ENCODE measurements at places on chromosomes 3 and 15. TPM values are rescaled to one million over a fixed set of nuclear protein-coding genes. Genes with fewer than 3 reads are reported as not detected.

- no peak for DNase-seq
Observed at GRCh38 chr3:80733522-80734176, 965.9 kb upstream of the ROBO1 start.

DNA sequence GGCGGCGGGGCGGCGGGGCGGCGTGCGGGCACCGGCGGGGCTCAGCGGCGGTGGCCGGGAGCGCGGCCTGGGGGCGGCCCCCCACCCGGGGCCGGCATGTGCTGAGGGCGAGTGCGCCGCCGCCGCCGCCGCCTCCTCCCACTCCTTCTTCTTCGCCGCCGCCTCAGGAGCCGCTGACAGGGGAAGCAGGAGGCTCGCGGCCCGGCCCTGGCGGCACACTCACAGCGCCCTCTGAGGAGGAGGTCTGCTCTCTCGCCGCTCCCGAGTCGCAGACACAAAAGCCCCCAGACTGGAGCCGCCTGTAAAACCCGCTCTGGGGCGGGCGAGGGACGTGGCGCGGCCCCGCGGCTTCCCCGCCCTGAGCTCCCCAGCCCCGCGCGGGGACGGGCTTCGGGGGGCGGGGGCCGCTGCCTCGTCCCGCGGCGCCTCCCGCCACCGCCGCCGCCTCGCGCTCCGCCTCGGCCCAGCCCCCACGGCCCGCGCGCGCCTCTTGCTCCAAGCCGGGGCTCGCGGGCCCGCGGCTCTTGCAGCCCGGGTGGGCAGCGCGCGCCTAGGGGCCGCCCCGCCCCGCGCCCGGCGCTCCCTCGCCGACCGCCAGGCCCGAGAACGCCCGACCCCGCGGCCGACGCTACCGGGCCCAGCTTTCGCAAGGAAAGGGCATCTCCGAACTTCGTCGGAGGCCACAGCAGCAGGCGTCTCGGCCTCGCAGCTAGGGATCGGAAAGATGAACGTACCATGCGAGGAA, at the start of gene PYGO1:
Gene PYGO1 (minus strand): TSS at position 276 of the 745 bp plus-strand sequence. CDS start 462 bp downstream, outside the sequence.
- DNase-seq: peak; percentile 51

- DNase-seq: no peak
Observed at GRCh38 chr3:183827809-183828537, 2.6 kb upstream of the MAP6D1 start.

GRCh38 chr3:179464323-179465092, 13.2 kb upstream of the GNB4 start:
- DNase-seq: no peak

DNA sequence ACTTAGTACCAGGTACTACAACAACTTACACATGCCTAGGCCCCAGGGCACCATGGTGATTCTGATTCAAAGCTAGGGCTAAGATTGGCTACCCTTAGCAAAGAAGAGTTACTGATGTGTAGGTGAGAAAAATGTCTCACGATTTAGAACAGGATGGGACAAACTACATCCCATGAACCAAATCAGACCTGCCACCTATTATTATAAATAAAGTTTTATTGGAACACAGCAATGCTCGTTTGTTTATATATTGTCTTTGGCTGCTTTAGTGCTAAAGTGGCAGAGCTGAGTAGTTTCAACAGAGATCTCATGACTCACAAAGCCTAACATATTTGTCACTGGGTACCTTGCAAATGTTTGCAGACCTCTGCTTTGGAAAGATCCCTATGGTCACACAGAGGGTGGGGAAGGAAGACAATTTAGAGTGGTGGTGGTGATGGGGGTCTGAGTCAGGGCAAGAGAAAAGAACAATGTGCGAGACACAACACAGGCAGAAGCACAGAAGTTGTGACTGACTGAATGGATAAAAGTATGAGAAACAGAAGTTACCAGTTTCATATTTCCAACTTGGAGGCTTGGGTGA, 770.6 kb upstream of the CFAP20DC start:
- DNase-seq: no peak

GRCh38 chr3:197487911-197488391, 67.8 kb downstream of the BDH1 start:
- DNase-seq: no peak

DNA sequence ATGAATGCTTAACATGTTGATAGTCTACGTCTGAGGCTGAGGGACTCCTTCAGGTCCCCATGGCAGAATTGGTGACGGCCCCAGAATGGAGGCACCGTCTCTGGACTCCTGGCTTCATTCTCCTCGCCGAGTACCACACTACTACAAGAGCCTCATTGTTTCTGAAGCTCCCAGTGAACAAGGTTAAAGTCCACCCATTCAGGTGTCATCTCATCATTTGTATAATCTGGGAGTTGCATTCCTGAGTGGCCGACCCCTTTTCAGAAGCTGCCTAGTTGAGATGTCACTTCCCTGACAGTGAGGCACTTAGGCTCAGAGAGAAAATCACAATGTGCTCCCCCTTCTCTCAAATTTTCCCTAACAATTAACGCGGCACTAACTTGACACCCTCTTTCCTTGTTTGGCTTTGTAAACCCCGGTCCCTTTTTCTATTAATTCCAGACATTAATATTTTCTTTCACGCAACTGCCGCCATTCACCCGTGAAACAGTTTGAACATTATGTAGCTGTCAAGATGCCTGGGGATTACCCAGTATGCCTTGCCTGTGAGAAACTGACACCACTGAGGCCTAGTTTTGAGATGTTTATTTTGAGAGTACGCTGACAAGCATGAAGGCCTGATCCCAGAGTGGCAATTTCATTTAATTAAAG, 105.6 kb downstream of the MCTP2 start:
- DNase-seq: no peak

- no peak for DNase-seq
Observed at GRCh38 chr3:179580992-179581391, 18.3 kb downstream of the ACTL6A start.

DNA sequence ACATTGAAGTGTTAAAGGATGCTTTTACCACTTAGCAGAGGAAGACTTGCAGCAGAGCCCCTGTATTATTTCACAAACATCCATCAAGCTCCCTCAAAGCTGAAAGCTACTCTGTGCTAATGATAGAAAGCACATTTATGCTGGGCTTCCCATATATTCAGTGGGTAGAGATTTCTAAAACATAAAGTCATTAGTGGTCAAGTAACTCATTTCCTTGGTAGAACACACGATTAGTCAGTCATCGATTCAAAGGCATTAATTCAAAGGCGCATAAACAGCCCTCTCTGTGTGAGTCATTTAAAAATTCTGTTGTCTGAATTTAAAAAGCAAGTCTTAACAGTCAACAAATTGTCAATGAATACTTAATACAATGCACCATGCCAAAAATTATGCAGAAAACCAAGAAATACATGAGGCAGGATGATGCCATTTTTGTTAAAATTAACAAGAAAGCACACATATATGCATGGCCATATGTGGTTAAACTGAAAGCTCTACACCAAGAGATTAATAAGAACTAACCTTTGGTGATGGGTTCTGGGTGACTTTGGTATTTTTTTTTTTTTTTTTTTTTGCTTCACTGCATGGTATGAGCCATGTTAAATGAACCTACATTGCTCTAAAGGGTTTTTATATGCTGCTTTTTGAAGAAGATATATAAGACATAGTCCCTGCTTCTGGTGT, 61.7 kb downstream of the LDHAL6B start:
- DNase-seq: no peak

DNA sequence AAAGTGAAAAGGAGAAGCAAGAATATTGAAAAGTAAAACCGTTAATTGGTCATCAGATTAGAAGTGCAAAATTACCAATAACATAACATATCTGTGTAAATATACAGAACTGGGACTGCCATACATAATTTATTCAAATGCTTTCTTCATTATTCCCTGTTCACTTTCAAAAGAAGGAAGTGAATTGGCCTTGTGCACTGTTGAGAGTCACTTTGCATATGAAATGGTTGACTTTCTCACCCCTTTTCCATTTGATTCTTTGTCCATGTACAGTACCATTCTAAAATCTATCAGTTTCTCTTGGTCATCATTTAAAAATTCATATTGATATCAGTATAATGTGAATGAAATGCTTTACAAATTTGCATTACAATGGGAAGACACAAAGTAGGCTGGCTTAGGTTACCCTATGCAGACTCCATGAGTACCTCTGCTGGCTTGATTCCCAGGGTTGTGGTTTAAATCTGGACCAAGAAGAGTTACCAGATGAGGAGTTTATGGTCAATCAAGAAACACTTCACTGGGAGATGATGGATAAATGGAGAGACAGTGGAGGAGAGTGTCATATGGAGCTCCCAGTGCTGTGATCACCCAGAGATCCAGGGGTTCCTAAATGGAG, 210.9 kb upstream of the TOPAZ1 start:
- DNase-seq: no peak

GRCh38 chr3:183411216-183411922, 17.1 kb downstream of the MCF2L2 start:
- no peak for DNase-seq

DNA sequence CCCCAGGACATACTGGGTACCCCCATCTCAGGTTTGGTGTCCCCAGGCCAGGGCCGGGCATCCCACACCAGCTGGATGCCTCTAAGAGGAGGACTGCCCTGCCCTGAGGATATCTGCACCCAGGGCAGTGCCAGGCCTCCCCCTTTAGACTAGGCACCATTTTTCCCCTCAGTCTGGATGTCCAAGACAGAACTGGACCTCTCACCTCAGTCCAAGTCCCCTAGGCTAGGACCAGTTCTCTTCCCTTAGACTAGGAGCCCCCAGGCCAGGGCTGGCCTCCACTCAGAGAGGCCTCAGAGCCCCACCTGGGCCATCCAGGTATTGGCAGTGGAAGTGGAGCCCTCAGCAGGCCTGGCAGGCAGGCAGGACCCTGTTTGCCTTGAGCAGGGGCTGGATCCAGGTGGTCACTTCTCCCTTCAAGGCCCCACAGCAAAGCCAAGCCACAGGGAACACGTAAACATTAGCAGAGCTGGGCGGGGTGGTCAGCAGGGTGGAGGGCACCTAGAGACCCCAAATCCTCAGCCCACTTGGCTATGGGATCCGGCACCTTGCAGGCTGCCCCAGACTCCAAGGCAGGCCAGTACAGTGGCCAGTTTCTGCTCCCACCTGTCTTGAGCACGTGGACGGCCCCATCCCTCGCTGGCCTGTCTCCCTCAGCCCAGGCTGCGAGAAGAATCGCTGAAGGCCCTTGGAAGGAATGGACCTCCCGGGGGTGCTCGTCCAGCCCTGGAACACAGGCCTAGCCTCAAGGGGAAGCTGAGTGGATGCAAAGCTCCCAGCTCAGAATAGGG, 28.3 kb downstream of the PTH1R start:
- no peak for DNase-seq

DNA sequence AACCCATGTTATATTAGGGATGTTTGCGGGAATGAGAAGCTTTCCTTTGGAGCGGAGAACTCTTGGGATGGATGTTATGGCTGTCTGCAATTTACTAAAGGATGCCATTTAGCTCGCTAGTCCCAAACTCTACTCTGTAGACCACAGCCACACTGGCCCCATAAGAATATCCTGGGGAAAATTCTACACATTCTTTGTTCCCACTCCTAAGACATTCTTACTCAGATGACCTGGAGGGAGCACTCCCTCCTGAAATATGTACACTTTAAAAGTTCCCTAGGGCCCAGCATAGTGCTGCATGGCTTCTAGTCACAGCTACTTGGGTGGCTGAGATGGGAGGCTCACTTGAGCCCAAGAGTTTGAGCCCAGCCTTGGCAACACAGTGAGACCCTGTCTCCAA, 288.7 kb upstream of the RORA start:
- DNase-seq: no peak

DNA sequence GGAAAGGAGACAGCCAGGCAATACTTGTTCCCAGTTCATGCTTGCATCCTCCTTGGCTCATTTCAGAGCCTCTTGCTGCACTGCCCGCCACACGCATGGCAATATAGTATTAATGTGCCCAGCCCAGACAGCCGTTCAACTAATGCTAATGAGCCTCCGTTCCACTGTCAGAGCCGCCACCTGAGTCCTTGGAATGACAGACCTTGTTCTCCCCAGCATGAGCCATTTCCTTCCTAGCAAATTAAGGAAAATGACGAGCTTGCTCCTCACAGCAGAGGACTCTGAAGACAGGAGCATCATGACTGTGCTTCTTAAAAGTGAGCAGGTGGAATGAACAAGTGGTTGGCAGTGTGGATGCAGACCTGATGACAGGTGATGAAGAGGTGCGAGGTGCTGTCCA, 10.8 kb upstream of the LRRC15 start:
- DNase-seq: no peak

- no peak for DNase-seq
Observed at GRCh38 chr3:7607676-7608075, 746.8 kb downstream of the GRM7 start.

DNA sequence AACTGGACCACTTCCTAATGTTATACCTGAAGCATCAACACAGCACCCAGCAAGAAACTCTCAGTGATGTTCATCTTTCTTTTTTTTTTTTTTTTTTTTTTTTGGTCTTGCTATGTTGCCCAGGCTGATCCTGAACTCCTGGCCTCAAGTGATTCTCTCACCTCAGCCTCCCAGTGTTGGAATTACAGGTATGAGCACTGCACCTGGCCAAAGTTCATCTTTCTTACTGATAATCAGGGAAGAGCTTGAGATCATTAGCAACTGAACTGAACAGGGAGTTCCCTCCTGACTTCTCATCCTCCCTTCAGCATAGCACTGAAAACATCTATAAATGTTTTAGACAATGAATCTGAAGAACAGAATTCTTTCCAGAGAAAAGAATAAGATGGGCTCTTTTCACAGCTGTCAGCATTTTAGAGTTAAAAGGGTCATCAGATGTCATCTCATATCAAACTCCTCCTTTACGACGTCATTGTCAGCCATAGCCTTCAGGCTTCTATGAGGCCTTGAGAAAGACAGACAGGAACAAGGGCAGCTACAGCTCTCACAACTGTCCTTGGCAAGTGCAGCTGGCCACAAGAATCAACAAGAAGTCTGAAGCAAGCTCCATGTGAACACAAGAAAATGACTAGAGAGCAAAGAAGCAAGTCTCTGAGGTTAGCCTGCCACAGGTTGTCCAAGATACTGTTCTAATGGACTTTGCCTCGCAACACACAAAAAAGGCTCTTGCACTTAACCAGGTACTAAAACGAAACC, 33.8 kb downstream of the SCAP start:
- no peak for DNase-seq

DNA sequence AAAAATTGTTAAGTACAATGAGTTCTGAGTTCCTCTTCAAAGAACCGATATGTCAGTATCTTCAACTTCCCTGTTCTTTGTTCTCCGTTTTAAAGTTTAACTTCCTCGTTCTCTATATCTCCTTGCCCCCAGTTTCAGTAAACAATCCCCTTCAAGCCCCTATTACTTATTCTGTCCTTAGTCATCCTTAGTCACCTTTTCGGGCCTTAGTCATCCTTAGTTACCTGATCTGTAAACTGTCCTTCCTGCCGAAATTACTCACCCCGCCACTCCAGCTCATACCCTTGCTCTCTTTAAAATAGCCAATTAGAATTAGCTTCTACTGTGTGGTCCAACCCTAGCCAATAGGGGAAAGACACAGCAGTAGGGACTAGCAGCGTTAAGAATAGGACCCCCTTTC, 1165.6 kb downstream of the NSUN3 start:
- DNase-seq: no peak

- no peak for DNase-seq
Observed at GRCh38 chr3:30646181-30646876, 39.9 kb downstream of the TGFBR2 start.

GRCh38 chr3:111598139-111598538, 3.0 kb upstream of the ZBED2 start:
- no peak for DNase-seq

The XCR1 gene
- total RNA-seq: not detected

The DBR1 gene
- 27.6 TPM for total RNA-seq

The CFAP100 gene
- not detected for total RNA-seq

The P3H2 gene
- total RNA-seq: not detected

The SATB1 gene
- total RNA-seq: 66.5 TPM

The SH3GL3 gene
- total RNA-seq: not detected

The SUSD5 gene
- 0.30 TPM for total RNA-seq

The CLDN18 gene
- not detected for total RNA-seq

The KCNAB1 gene
- not detected for total RNA-seq

The CIDEC gene
- not detected for total RNA-seq

The APPL1 gene
- total RNA-seq: 69.5 TPM

The SYNPR gene
- total RNA-seq: not detected

The TTLL13 gene
- 0.22 TPM for total RNA-seq
